ENCODE measurements at places on chromosomes 7 and 10.

- DNase-seq = no peak
These were observed 32.6 kb upstream of the MXI1 start for GRCh38 chr10:110174816-110175215.

GRCh38 chr7:18834577-18834976 is 282.9 kb downstream of the TWIST1 start:
- no peak for DNase-seq

GRCh38 chr7:49927631-49928030 is 154.2 kb downstream of the VWC2 start:
- DNase-seq = peak; percentile 24

- DNase-seq = no peak
These were observed 48.1 kb downstream of the ATRNL1 start for GRCh38 chr10:115141254-115141653.

DNA sequence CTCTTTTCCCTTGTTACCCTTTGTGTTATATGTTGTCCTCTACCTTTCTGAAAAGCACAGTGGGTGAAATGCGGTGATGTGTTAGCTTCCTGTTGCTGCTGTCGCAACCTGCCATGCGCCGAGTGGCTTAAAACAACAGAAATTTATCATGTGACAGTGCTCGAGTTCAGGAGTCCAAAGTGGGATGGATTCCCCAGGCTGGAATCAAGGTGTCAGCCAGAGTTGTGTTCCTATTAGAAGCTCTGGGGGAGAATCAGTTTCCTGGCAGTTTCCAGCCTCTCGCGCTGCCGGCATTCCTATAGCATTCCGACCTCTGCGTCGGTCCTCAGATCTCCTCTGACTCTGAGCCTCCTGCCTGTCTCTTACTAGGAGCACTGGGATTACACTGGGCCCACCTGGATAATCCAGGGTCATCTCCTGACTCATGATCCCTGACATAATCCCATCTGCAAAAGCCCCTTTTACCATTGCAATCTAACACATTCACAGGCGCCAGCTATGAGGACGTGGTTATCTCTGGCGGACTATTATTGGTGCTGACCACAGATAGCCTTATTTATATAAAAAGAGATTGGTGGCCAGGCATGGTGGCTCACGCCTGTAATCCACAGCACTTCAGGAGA is 207.5 kb downstream of the CUX1 start:
- DNase-seq = no peak

- DNase-seq = no peak
These were observed 2.1 kb upstream of the CUL2 start for GRCh38 chr10:35091994-35092790.

- DNase-seq = no peak
These were observed 460.1 kb downstream of the PLXDC2 start for GRCh38 chr10:20276127-20276979.

GRCh38 chr10:126857178-126857806 is 47.9 kb upstream of the DOCK1 start:
- DNase-seq = no peak
